ENCODE measurements at places on chromosomes 1 and 21.
A peak's percentile ranks its signal among the peaks of the same experiment; 100 is the strongest.

DNA sequence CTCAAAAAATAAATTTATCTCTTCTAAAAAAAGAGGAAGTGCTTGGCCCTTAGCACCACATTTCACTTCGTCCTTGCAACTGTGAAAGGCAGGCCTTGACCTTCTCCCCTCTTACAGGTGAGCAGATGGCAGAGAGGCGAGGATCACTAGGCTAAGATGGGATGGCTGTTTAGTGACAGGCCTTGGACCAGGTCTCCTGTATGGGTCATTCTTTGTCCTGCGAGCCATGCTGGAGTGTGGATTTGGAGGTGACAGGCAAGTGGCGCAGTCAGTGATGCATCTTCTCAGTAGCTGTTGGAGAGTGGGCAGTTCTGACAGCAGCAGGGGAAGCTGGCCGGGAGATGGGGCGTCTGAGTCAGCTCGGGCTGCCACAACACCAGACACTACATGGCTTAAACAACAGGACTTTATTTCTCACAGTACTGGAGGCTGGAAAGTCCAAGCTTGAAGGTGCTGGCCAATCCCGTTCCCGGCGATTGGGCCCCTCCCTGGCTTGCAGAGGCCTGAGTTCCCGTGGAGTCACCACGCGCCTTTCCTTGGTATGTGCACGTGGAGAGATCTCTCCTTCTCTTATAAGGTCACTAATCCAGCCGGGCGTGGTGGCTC, 16.5 kb downstream of the SLC27A3 start:
- DNase-seq, result no peak

DNA sequence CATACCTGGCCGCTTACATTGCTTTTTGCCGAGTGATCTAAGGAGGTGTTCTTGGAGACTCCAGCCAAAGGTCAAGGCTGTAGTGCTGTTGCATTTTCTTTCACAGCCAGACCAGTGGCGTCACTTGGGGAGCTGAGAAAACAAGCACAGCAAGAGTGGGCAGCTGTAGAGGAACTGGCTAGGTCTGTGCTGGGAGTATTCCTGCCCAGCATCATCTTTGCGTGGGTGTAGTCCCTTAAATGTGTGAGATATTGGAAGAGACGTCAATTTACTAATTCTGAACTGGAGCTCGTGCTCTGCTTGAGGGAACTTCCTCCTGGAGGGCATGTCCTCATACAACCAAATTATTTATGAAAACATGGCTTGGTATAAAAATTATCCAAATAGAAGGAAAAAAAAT, 10.2 kb downstream of the UBIAD1 start:
- no peak for DNase-seq

- no peak for DNase-seq
Observed at GRCh38 chr1:61104220-61104671, 21.9 kb downstream of the NFIA start.

GRCh38 chr1:20574686-20575540, 14.0 kb upstream of the CDA start:
- DNase-seq, result no peak

DNA sequence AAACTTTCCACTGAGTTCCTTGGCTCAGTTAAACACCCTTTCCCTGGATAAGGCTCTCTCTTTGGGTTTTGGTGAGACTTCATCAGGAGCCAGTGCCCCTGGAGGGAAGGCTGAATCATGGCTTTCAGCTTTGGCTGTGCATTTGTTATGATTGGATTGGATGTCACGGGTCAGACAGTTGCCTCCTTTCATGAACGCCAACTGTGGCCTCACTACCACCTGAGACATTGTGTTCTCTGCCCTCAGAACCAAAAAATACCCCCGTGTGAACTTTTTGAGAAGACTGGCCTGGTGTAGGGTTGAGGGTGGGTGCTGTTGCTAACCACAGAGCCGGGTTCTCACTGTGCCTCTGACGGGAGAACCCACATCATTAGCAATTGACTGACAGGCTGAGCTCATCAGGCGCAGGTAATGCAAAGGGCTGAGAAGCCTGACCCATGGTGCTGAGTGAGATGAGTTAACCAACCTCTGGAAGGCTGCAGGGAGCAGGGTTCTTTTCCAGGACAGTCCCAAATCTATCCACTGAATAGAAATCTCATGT, 65.6 kb downstream of the HHAT start:
- DNase-seq, result no peak

GRCh38 chr1:153963850-153964331, 554 bp upstream of the SLC39A1 start:
- no peak for DNase-seq

DNA sequence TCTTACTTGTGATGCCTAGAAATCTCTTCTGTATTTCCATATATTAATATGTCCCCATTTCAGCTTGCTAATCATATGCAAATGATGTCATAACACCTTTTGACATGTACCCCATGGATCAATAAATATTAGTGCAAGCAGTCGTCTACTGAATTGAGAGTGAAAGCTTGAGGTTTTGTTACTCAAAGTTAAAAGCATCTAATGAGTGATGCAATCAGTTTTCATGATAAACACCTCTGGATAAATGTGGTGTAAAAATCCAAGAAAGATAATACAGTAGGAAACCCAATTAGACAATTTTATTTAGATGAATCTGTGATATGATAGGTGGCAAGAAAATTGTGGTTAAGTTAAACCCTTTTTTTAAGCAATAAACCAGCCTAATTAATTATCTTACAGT, 141.2 kb upstream of the DMRTA2 start:
- DNase-seq, result no peak

DNA sequence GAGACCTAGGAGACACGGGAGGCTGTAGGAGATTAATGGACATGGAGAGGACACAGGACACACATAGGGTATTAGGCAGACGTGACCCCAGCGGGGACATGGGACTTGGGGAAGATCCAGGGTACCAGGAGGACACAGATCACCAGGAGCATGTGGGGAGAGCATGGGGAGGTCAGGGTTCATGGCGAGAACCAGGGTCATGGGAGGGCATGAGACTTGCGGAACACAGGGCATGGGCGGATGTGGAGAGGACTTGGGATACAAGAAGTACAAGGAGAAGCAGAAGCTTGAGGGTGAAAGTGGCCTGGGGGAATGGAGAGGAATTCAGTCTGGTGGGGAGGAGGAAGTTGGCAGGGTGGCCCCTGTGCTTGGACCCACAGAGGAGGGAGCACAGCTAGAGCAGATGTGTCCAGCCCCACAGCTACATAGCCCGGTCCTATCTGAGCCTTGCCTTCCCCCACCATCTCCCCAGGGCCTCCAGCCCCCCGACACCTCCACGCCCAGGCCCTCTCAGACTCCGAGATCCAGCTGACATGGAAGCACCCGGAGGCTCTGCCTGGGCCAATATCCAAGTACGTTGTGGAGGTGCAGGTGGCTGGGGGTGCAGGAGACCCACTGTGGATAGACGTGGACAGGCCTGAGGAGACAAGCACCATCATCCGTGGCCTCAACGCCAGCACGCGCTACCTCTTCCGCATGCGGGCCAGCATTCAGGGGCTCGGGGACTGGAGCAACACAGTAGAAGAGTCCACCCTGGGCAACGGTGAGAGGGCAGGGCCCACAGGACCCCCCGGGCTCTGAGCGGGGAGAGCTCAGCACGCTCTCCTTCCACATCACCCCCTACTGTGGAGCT, 12.1 kb downstream of the TIE1 start:
- DNase-seq, result no peak

- DNase-seq, result peak; percentile 79
Observed at GRCh38 chr1:234544087-234544579, 65.2 kb upstream of the TARBP1 start.

GRCh38 chr1:209643285-209644020, 8.8 kb downstream of the LAMB3 start:
- no peak for DNase-seq

DNA sequence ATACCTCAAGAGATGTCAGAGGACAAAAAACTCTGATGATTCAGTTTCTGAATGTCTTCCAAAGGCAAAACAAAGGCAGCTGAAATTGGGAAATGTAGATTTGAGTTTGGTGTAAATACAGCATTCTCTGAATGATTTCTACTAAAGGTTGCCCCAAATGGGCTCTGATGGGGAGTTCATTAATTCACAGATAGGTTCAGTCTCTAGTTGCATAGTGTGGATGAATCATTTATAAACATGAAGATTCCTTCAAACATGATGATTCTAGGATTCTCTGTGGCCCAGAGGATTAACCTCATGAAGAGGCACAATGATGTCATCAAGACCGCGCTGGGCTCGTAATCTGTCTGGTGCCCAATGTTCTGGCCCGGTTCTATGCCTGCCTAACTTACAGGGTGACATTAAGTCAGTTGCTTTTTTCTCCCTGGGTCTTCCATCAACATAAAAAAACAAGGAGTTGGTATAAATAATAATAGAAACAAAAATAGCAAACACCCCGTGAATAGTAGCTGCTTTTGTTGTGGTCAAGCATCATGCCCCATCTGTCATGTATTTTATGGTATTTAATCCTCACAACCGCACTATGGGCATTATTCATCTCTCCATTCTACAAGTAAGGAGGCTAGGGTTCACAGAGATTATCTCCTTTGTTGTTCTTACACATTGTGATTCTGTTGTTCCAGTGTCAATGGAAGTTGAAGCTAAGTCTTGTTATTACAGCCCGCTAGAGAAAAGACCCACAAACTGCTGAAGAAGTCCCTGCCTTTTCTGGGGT, 509.6 kb upstream of the USP24 start:
- DNase-seq, result no peak

GRCh38 chr1:36728051-36728450, 245.3 kb upstream of the CSF3R start:
- DNase-seq, result no peak

- no peak for DNase-seq
Observed at GRCh38 chr1:17674726-17675500, 80.2 kb upstream of the ACTL8 start.

GRCh38 chr21:16800536-16801275, 712.1 kb upstream of the CXADR start:
- no peak for DNase-seq

GRCh38 chr1:25735956-25736529, 64.0 kb upstream of the SELENON start:
- no peak for DNase-seq

- no peak for DNase-seq
Observed at GRCh38 chr1:205942631-205943159, 561 bp downstream of the SLC26A9 start.

DNA sequence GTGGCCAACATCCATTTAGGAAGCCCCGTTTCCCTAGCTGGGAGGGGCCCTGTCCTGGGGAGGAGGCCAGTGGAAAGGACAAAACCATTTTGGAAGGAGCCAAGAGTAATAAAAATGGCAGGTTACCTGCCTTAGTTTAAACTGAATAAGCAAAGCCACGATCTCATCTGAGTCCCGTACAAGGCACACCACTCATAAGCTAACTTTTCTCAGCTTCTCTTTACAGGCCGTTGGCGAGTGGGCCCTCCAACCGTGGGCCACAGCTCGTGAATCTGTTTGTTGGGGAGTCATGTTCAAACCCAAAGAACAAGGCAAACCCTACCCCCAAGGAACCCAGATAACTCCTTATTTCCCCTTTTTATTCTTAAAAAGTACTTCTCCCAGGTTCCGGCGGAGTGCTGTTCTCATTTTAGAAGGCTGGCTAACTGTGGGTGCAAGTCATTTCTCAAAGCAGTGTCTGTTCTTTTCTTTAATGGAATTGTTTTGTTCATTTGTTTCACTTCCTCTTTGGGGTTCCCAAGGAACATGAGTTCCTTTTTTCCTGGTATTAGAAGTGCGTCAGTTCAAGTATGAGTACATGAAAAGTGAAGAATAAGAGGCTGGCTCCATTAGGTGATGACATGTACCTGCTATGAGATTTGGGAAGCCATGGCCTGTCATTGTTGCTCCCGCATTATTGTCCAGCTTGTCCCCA, 89.0 kb downstream of the PSMG1 start:
- DNase-seq, result no peak

GRCh38 chr21:23890652-23891051, 1716.6 kb downstream of the MRPL39 start:
- no peak for DNase-seq

- no peak for DNase-seq
Observed at GRCh38 chr1:236733653-236734052, 47.4 kb downstream of the ACTN2 start.

GRCh38 chr1:218677026-218677425, 331.9 kb downstream of the TGFB2 start:
- DNase-seq, result no peak

DNA sequence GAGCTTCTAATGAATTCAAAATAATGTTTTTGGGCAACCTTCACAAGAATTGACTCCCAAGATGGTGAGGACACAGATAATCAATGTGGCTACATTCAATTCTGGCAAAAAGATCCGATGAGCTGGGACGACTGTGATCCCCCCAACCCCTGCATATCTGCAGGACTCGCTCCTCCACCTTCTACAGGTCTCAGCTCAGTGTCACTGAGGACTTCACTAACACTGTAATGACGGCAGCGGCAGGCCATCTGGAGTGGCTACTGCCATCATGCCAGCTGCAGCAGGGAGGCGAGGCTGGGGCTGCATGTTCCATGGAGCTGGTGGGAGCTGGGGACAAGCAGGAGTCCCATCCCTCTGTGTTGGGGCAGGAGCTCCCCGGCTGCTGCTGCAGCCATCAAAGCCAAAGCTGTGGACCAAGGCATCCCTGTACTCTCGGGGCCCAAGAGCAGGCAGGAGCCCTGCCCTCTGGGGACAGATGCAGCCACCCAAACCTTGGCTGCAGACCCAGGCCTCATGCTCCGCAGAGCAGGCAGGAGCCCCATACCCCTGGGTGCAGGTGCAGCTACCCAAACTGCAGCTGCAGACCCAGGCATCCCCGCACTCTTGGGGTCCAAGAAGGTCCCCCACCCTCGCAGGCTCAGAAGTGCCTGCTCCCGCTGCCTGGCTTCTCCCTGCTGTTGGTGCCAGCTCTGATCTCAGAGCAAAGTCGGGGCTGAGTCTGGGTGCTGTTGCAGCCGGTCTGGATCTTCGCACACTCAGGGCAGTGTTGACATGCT, 12.2 kb upstream of the DHRS3 start:
- DNase-seq, result no peak

DNA sequence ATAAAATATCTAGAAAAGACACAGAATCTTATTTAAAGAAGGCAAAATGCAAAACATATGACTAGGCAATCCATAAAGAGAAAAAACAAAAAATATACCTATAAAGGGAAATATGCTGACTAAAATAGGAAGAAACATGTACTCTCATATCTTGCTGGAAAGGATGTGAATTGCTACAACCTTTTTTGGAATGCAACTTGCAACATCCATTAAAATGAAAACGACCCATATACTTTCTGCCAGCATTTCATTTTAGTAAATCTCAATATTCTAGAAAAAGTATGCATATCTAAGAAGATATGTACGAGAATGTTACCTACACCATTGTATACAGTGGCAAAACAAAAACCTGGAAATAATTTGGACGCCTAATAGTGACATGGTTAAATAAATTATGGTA, 56.6 kb downstream of the EDEM3 start:
- DNase-seq, result no peak
